ENCODE measurements at places on chromosomes 5 and 9. TPM values are rescaled to one million over a fixed set of nuclear protein-coding genes. Genes with fewer than 3 reads are reported as not detected.

DNA sequence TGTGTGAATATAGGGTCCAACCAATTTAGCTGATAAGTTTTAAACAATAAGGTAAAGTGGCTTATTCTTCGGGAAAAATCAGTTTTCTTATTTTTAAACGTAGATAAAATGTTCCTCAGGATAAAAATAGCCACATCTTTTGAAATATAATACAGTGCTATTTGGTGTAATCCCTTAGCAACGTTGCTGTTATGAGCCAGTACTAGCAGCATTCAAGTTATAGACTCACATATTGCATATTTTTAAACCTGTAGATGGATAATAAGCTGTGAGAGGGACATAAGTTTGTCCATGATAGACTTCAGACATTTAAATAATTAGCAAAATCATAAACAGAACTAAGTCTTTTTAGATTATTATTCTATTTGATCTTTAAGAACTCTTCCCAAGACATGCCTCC is 6.3 kb downstream of the PDE4D start:
- no peaks in the 10 kb centered on the region for H3K36me3 ChIP-seq
- peaks cover 8% of the 10 kb centered on the region for H3K27me3 ChIP-seq
- H3K4me1 ChIP-seq: peaks cover under 1% of the 10 kb centered on the region
- H3K4me3 ChIP-seq: no peak overlapping the region

DNA sequence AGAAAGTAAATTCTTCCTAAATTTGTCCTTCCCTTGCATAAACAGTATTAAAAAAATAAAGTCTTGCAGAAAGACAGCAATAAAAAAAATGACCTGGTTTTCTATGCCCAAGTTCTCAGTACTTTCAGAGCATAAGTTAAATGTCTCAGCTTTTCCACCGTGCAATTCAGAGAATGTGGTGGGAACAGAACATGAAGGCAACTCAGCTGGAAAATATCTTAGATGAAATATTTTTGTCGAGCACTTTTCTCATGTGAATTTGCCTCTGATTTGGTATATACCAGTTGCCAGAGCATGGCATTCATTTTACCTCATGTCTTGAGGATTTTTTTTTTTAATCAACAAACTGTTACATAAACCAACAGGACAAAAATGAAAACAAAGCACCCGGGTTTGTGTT is 176.1 kb downstream of the CETN3 start:
- no peaks in the 10 kb centered on the region for H3K36me3 ChIP-seq
- H3K4me1 ChIP-seq: no peaks in the 10 kb centered on the region
- no peak for DNase-seq
- H3K27me3 ChIP-seq: peaks cover 10% of the 10 kb centered on the region
- no peak overlapping the region for H3K27ac ChIP-seq
- H3K4me3 ChIP-seq: no peak overlapping the region

DNA sequence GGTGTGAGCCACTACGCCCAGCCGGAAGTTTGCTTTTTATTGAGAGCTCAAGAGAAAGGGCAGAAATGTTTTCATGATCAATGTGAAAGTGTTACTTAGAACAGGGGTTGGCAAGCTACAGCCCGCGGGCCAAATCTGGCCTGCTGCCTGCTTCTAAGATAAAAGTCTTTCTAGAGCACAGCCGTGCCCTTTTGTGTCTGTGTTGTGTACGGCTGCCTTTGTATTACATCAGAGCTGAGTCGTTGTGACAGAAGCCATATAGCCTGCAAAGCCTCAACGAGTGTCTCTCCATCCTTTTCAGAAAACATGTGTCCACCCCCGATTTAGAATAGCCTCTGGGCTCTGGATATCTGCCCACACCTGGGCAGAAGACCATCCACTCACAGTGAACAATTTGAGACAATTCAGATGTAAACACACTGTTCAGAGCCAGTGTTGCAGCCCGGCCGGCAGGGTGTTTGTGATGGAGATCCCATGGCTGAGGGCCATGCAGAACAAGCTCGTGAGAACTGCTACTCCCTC is 28.8 kb downstream of the AK8 start:
- peak overlapping the region; percentile 68 for H3K4me3 ChIP-seq
- DNase-seq: no peak
- peak overlapping the region; percentile 75 for H3K27ac ChIP-seq
- no peaks in the 10 kb centered on the region for H3K36me3 ChIP-seq

The PPIC gene
- total RNA-seq: not detected

GRCh38 chr5:59061377-59061776 is 478.5 kb downstream of the RAB3C start:
- H3K27me3 ChIP-seq: no peaks in the 10 kb centered on the region
- no peaks in the 10 kb centered on the region for H3K4me1 ChIP-seq
- no peak overlapping the region for H3K4me3 ChIP-seq

The PTPN3 gene
- 0.05 TPM for total RNA-seq

DNA sequence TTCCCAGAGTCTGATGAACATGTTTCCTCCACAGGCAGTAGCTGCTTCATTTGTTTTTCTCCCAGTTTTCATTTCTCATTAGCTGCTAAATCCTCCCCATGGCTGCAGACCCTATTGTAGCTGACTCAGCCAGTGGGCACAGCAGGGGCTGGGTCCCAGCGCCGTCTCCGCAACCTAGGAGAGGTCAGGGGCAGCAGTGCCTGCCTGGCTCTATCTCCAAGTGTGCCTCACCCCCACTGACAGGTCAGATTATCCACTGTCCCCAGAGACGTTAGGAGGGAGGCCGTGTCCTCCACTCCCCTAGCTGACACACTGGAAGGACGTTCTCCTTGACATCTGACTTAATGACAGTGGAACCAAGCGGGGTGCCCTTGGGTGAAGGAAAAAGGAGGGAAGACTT is 31.1 kb downstream of the KCNIP1 start:
- no peak overlapping the region for H3K27ac ChIP-seq
- no peak overlapping the region for H3K4me3 ChIP-seq
- no peak for DNase-seq
- H3K4me1 ChIP-seq: no peaks in the 10 kb centered on the region
- no peaks in the 10 kb centered on the region for H3K36me3 ChIP-seq

The ST8SIA4 gene
- 105 TPM for total RNA-seq

The SYNPO gene
- 49.3 TPM for total RNA-seq

The DMRT3 gene
- not detected for total RNA-seq

DNA sequence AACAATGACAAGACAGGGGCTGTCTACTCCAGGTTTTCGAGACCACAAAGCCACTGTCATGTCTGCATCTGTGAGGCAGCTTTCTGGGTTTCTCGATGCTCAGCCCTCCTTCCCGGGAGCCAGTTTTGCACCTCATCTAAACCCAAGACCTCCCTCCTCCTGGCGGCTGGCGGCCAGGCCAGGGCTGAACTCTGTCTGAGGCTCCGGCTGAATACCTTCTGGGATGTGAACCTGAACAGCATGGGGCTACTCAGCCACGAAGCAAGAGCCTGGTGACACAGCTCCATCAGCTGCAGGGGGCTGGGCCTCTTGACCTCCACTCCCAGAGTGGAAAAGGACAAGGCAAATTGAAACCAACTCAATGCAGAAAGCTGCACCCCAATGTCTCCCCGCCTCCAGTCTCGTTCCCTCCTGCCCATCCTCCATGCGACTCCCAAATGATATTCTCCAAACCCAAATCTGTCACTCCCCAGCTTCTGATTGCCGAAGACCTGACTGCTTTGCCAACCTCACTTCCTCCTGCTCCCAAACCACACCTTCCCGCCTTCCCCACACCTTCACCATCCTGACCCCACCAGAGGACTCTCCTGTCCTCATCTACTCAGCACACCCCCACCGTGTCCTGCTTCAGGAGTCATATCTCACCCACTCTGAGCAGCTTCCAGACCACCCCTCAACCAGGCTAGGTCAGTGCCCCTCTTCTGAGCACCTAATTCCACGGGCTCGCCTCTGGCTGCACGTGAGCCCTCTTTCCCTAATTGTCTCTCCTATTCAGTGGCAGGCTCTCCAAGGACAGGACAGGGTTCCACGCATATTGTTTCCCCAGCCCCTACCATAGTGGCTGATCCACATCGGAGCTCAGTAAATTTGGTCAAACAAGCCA is 4.5 kb downstream of the ANKS6 start:
- peaks cover 12% of the 10 kb centered on the region for H3K4me1 ChIP-seq
- peaks cover 2% of the 10 kb centered on the region for H3K36me3 ChIP-seq
- no peak overlapping the region for H3K27ac ChIP-seq
- no peaks in the 10 kb centered on the region for H3K27me3 ChIP-seq
- no peak overlapping the region for H3K4me3 ChIP-seq

The POU4F3 gene
- not detected for total RNA-seq

The PAX5 gene
- total RNA-seq: 619 TPM

- H3K36me3 ChIP-seq: no peaks in the 10 kb centered on the region
- DNase-seq: no peak
Measured at GRCh38 chr9:19460243-19460642, 51.4 kb downstream of the ACER2 start.

DNA sequence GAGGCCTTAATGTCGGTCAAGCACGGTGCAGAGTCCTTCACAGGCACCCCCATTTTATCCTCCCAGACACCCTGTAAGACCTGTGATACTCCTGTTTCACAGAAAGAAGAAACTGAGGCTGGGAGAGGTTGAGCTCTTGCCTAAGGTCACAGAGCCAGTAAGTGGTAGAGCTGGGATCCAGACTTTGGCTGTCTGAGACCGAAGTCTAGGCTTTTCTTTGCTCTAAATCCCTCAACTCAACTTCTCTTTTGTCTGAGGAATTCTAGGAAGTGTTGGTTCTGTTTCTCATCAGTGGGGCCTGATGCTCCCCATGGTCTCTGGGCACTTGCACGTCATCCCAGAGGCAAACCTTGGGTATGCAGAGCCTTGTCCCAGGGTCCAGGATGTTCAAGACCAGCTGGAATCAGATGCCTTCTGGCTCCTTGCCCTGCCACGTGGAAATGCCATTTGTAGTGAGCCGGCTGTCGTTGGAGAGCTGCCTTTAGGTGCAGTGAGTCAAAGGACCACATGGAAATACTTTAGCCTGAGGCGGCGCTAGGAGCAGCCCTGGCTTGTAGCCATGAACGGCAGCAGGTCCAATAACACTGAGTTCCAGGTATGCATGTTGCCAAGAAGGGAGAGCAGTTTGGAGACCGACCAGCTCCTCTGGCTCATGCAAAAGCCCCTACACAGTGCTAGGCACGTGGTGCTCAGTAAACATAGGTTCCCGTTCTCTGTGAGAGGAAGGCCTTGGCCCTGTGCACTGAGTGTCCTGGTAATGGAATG is 9.2 kb downstream of the DCANP1 start:
- H3K27ac ChIP-seq: no peak overlapping the region
- H3K4me3 ChIP-seq: no peak overlapping the region
- H3K27me3 ChIP-seq: peaks cover 14% of the 10 kb centered on the region

The BTNL3 gene
- not detected for total RNA-seq

GRCh38 chr9:88092797-88093331 is 45.4 kb downstream of the SPATA31C2 start:
- H3K27me3 ChIP-seq: no peaks in the 10 kb centered on the region
- H3K27ac ChIP-seq: no peak overlapping the region
- H3K36me3 ChIP-seq: no peaks in the 10 kb centered on the region
- no peak for DNase-seq

DNA sequence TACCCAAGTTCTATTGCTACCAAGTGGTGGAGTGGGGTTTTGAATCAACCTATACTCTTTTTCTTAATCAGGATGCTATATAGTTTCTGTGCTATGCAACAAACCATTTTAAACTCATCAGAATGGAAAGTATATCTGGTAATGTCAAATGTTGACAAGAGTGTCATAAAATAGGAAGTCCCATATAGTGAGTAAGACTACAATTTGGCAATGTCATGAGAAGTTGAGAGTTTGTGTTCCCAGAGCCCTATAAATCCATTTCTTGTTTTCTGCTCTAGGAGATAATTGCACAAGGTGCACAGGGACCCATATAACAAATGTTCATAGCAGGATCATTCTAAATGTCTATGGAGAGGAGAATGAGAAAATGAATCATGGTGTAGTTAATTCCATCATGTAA is 109.8 kb upstream of the TXNDC8 start:
- no peak overlapping the region for H3K27ac ChIP-seq
- no peak overlapping the region for H3K4me3 ChIP-seq

- DNase-seq: no peak
- no peak overlapping the region for H3K4me3 ChIP-seq
- no peaks in the 10 kb centered on the region for H3K36me3 ChIP-seq
- H3K4me1 ChIP-seq: peaks cover 5% of the 10 kb centered on the region
Measured at GRCh38 chr9:72037571-72037970, 22.8 kb downstream of the C9orf57 start.

The ORM2 gene
- total RNA-seq: not detected

DNA sequence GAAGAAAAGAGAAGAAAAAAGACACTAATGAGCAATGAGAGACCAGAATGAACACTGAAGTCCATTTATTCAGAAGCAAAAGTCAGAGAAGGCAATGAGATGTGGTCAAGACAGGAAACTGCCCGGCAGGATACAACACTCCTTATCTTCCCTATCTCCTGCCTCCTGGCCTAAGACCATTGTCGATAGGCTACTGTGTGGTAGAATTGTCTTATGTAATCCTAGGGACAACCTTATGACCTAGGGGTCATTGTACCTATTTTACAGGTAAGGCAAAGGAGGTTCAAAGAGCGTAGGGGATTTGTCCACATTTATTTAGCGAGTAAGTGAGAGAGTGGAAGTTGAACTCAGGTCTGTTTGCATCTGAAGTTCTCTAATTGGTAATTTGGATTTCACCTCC is 63.0 kb upstream of the PTPN3 start:
- H3K4me1 ChIP-seq: no peaks in the 10 kb centered on the region
- H3K36me3 ChIP-seq: no peaks in the 10 kb centered on the region
- no peak overlapping the region for H3K27ac ChIP-seq

- peaks cover 59% of the 10 kb centered on the region for H3K4me1 ChIP-seq
- H3K36me3 ChIP-seq: peaks cover 13% of the 10 kb centered on the region
- DNase-seq: no peak
- peak overlapping the region; percentile 98 for H3K27ac ChIP-seq
- H3K27me3 ChIP-seq: no peaks in the 10 kb centered on the region
Measured at GRCh38 chr5:95823738-95824609, 1.4 kb upstream of the GLRX start.

DNA sequence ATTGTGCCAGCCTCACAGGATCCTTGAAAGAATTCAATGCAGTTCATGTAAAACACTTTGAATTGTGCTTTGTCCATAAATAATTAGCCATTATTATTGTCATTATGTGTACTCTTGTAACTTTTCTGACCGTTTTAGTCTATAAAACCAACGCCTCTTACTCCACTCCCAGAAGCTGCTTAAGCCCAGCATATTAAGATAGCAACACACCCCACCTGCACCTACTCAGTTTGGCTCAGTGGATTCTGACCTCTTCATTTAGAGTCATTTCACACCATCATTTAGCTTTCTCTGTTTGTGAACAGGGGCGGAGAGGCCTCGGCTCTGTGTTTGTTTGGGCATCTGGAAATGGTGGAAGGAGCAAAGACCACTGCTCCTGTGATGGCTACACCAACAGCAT is 205.1 kb downstream of the PCSK5 start:
- H3K36me3 ChIP-seq: no peaks in the 10 kb centered on the region
- DNase-seq: no peak
- no peaks in the 10 kb centered on the region for H3K27me3 ChIP-seq
- H3K4me3 ChIP-seq: no peak overlapping the region
- no peaks in the 10 kb centered on the region for H3K4me1 ChIP-seq

The CA9 gene
- total RNA-seq: 0.86 TPM

DNA sequence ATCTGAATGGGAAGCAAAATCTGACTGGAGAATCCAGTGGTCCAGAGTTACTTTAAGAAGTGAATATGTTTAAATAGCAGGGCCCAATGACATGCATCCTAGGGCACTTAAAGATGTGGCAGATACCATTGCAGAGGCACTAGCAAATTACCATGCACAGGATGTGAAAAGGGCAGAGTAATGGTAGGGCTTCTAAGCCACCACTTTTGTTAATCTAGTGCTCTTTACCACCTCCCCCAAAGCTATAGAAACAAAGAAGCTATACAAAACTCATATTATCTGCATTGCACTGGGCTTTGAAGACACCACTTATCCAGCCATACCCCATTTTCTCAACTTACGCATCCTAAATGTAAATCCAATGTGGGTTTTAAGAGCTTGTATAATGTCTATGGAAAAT is 81.2 kb downstream of the ZCCHC7 start:
- H3K27ac ChIP-seq: peak overlapping the region; percentile 91
- peaks cover 93% of the 10 kb centered on the region for H3K4me1 ChIP-seq
- no peaks in the 10 kb centered on the region for H3K27me3 ChIP-seq
- no peak overlapping the region for H3K4me3 ChIP-seq
- H3K36me3 ChIP-seq: peaks cover 48% of the 10 kb centered on the region

The ANKDD1B gene
- 0.37 TPM for total RNA-seq
